Uterus (tissue), 4 donors: ENCODE measurements at places on chromosomes 5 and 9. TPM values are rescaled to one million over a fixed set of nuclear protein-coding genes. Genes with fewer than 3 reads are reported as not detected.

GRCh38 chr9:133888048-133888808 lies 103.9 kb downstream of the VAV2 start:
- H3K4me3 ChIP-seq: no peak overlapping the region
- no peak overlapping the region for H3K27ac ChIP-seq
- no peaks in the 10 kb centered on the region for H3K27me3 ChIP-seq

DNA sequence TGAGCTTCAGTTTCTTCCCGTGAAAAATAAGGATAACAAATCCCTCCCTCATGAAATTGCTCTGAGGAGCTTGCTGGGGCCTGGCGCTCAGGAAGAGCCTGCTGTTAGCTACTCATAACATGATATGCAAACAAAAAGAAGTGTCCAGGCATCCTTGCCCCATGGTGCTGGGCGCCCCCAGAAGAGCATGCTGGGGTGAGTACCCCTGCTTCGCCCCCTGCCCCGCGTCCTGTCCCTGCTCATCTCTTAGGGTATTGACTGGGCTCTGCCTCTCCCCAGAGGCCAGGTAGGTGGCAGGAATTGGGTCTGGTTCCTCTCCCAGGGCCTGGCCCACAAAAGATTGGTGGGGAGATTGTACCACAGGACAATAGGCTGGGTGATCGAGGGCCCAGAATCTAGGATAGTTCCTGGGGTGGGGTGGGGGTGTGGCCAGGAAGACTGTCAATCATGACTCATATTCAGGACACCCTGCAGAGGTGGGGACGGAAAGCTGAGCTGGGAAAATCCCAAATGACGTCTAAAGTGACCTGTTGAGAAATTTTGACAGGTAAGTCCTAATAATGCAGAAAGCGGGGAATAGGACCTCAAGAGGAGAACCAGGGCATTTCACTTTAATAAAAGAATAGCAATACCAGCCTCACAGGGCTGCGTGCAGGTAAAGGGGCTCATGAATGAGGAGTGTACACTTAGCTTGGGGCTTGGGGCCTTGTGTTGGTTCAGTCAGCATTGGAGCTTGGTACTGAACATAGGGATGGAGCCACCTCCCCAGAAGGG lies 8.9 kb downstream of the PITX1 start:
- no peaks in the 10 kb centered on the region for H3K36me3 ChIP-seq
- H3K27ac ChIP-seq: no peak overlapping the region
- no peak overlapping the region for H3K4me3 ChIP-seq
- peaks cover 28% of the 10 kb centered on the region for H3K27me3 ChIP-seq
- DNase-seq: no peak
- no peaks in the 10 kb centered on the region for H3K4me1 ChIP-seq

- no peaks in the 10 kb centered on the region for H3K27me3 ChIP-seq
- H3K4me1 ChIP-seq: no peaks in the 10 kb centered on the region
- no peak overlapping the region for H3K27ac ChIP-seq
- no peaks in the 10 kb centered on the region for H3K36me3 ChIP-seq
- no peak for DNase-seq
Observed at GRCh38 chr5:169656125-169656901, 19.2 kb downstream of the DOCK2 start.

DNA sequence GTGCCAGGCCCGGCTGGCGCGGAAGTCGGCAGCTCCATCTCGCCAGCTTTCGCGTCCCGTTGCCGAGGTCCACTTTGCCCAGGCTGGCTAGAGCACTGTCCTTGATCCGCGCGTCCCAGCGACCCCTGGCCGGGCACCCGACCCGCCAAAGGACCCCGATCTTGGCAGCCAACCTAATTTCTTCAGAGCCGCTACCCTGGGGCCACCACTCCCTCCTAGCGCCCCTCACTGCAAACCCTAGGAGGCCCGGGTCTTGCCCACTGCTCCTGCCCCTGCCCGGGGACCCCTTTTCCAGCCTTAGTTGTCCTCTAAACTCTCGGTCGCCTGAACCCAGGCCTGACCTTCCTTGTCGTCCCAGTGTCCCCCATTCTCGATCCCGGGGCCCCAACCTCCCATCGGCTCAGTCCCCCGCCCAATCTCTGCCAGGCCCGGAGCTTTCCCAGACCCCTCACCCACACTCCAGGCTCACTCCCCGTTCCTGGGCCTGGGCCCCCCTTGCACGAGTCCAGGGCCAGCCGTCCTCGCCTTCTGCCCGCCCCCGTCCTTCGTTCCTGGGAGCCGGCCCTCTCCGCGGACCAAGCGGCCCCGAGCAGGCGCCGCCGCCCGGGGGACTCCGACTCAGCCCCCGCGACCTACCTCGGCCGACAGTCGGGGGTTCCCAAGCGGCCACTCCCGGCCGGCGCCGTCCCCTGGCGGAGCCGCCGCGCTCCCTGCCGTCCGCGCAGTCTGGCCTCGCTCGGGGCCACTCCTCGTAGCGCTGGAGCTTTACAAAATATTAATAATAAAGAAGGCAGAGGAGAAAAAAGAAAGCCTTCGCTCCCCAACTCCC lies 701 bp upstream of the LMX1B start:
- no peaks in the 10 kb centered on the region for H3K36me3 ChIP-seq
- no peak for DNase-seq
- H3K27ac ChIP-seq: no peak overlapping the region
- peaks cover 18% of the 10 kb centered on the region for H3K27me3 ChIP-seq

- no peaks in the 10 kb centered on the region for H3K36me3 ChIP-seq
- no peak for DNase-seq
- H3K4me3 ChIP-seq: no peak overlapping the region
- H3K27ac ChIP-seq: no peak overlapping the region
Observed at GRCh38 chr5:8848366-8848765, 697.5 kb downstream of the SEMA5A start.

DNA sequence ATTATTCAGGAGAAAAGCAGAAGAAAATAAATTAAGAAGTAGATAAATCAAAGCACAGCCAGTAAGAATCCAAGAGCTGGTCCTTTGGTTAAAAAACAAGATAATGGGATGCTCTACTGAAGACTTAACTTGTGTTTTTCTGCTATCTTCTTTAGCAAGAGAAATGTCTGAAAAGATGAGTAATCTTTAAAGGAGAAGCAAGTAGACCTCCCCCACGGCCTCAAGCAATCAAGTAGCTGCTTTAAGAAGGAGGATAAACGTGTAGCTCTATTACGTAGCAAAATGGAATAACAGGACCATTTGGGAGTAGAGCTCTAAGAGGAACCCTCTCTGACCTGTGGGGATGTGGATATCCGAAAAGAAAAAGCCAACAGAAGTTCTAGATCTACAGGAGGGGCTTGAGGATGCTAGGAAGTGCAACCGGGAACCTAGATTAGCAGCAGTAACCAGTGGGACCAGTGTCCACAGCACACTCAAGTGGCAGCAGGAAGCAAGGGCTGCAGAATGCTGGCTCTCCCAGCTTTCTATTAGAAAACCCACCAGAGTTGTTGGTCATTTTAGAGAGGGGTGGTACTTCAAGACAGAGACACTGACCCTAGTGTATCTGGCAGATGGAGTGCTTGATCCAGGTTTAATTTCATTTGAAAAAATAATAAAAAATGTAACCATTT lies 185.4 kb downstream of the GABBR2 start:
- H3K4me1 ChIP-seq: no peaks in the 10 kb centered on the region
- no peaks in the 10 kb centered on the region for H3K27me3 ChIP-seq
- H3K36me3 ChIP-seq: no peaks in the 10 kb centered on the region
- no peak overlapping the region for H3K27ac ChIP-seq

DNA sequence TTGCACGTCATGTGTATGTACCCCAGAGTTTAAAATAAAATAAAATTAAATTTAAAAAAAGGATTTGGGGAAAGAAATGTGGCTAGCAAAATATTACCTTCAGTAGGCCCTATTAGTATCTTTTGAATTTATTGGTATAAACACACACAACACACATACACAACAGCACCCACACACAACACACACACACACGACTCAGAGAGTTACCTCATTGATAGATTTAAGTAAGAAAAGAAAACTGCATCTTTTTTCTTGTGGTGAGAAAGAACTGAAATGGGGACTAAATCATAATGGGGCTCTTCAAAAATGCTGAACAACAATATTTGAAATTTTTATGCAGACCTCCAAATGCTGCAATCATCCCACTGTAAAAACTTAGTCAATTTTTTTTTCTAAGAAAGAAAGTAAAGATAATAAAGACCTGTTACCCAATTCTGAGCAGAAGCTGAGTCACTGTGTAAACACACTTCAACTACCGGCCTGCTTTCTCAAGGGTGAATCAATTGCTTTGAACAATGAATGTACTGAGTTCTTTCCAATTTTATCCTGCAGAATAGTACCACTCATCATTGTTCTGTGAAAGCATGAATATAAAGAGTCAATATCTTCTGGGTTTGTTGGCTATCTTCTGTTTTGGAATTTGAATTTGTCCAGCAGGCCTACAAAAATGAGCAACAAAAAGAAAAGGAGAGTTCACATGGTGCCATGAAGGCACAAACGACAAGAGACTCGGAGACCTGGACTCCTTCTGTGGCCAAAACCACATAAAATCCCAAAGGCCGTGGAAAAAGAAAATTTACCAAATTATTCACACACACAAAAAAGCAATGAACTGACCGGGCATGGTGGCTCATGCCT lies 57.9 kb upstream of the CCNG1 start:
- H3K27ac ChIP-seq: no peak overlapping the region
- no peaks in the 10 kb centered on the region for H3K4me1 ChIP-seq
- H3K4me3 ChIP-seq: no peak overlapping the region
- no peak for DNase-seq
- H3K27me3 ChIP-seq: no peaks in the 10 kb centered on the region

DNA sequence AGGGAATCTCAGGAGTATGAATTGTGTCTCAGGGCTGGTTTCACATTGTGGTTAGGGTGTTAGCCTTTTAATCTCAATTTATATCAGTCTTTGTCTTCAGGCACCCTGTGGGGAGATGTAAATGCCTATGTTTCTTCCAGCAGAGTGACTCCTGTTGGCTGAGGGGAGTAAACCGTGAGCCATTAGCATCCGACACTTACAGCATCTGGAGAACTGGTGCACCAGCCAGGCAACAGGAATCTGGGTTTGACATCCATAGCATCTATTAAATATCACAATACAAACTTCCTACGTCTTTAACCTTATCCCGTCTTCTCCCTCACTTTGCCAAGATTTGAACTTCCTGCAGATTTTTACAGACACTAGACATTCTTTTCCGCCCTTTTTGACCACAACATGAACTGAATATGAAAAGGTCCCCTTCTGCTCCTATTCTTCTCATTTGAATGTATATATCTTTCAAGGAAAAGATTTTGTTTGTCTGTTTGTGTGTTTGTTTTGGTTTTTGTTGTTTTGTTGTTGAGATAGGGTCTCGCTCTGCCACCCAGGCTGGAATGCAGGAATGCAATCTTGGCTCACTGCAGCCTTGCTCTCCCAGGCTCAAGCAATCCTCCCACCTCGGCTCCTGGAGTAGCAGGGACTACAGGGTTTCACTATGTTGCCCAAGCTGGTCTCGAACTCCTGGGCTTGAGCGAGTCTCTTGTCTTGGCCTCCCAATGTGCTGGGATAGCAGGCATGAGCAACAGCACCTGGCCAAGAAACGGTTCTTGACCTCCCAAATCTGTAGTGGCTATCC lies 626.2 kb downstream of the TLR4 start:
- H3K27ac ChIP-seq: no peak overlapping the region
- H3K4me1 ChIP-seq: no peaks in the 10 kb centered on the region
- no peak overlapping the region for H3K4me3 ChIP-seq
- no peaks in the 10 kb centered on the region for H3K27me3 ChIP-seq
- no peaks in the 10 kb centered on the region for H3K36me3 ChIP-seq

DNA sequence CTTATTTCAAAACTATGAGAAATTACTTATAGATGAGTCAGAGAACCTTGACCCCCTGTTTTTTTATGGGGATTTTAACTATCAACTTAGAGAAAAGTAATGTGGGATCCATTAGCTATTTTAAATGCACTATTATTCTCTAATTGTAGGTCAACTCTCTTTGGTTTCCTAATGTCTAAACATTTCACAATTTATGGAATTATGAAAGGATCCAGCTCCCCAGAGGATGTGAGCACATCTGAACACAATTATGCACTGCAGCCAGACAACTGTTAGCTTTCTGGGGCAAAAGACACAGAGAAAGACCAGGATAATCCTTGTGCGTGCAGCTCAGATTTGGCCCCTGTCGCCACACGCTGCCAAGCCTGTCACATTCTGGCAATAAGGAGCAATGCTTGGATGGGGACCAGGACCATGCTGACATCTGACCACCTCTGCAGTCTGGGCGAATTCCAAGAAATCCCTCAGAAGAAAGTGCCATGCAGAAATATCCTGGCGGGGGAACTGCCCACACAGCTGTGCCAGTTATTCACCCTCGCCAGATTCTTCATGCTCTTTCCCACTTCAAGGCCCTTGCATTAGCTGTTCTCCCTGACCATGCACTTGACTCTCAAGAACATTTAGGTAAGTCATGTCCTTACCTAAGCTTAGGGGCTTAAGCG lies 22.2 kb upstream of the CMBL start:
- peak; percentile 55 for DNase-seq
- peaks cover 4% of the 10 kb centered on the region for H3K4me1 ChIP-seq
- peak overlapping the region; percentile 58 for H3K27ac ChIP-seq
- no peak overlapping the region for H3K4me3 ChIP-seq

- H3K27me3 ChIP-seq: no peaks in the 10 kb centered on the region
- H3K27ac ChIP-seq: no peak overlapping the region
- H3K36me3 ChIP-seq: no peaks in the 10 kb centered on the region
- DNase-seq: no peak
Observed at GRCh38 chr5:69074664-69075521, 18.9 kb upstream of the SLC30A5 start.

DNA sequence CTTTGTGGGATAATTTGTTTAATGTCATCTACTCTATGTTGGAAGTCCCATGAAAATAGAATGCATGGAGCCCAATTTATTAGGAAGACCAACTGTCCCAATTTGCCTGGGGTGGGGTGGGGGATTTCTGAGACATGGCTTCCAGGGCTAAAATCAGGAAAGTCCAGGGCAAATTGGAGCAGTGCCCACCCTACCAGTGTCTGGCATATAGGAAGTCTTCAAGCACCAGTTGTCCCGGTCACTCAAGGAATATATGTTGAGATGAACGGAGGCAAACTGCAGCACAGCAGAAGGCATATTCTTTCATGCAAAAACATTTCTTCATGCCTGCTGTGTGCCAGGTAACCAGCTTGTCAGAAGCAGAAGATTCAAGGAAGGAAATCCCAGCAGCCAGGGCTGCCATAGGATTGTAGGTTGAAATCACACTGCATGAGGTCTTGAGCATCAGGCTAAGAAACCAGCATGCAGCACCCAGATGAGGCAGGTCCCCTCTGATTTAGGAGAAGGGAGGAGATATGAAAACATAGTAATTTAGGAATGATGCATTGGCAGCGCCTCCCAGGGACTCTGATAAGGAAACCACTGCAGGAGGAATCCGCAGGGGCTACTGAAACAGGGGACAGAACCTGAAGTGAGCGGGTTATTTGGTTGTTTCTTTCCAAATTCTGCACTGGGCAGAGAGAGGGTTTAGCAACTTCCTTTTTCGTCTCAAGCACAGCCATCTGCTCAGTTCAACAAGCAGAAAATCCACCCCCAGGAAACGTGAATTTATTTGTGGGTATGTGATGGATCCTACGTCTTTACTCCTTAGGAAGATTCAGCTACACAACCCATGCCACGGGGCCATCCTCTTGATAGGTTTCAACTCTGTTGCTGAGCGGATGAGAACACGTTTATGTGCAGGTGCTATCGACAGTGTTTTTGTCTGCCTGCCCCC lies 112.6 kb upstream of the CPEB4 start:
- no peak overlapping the region for H3K27ac ChIP-seq
- no peaks in the 10 kb centered on the region for H3K36me3 ChIP-seq
- no peaks in the 10 kb centered on the region for H3K27me3 ChIP-seq

Gene MCIDAS
- total RNA-seq: not detected

Gene COL5A1
- total RNA-seq: 604 TPM

Gene GRXCR2
- total RNA-seq: not detected

Gene OR1Q1
- not detected for total RNA-seq

Gene KIF4B
- 0.07 TPM for total RNA-seq

Gene ZBED3
- 26.9 TPM for total RNA-seq
